ENCODE measurements at places on chromosomes 5 and 9.
A peak's percentile ranks its signal among the peaks of the same experiment; 100 is the strongest.

GRCh38 chr9:89592963-89593726 lies 11.7 kb upstream of the GADD45G start:
- DNase-seq = peak; percentile 77

GRCh38 chr9:87255431-87256155 lies 242.1 kb upstream of the DAPK1 start:
- no peak for DNase-seq

GRCh38 chr5:161312882-161313281 lies 233.6 kb downstream of the GABRB2 start:
- DNase-seq = no peak

- DNase-seq = no peak
Observed at GRCh38 chr9:93709600-93710369, 133.4 kb downstream of the PHF2 start.

GRCh38 chr9:91195372-91196012 lies 166.2 kb downstream of the AUH start:
- no peak for DNase-seq

All from WTC11 (cell line).